ENCODE measurements at places on chromosomes 7 and 10. TPM values are rescaled to one million over a fixed set of nuclear protein-coding genes. Genes with fewer than 3 reads are reported as not detected.

DNA sequence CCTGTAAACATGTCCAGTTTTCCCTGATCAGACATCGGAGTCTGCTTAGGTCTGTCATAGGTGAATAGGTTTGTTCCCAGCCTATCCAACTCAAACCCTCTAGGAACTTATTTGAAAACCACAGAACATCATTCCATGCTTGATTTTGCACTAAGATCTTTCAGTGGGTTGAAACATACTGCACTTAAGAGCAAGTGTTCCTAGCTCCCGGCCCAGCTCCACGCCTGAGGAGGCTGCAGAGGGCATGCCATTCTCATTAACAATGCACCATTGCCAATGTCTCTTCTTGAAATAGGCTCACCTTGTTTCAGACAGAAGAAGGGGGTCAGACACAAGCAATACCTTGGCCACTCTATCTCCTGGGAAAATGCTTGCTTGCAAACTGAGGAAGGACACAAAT, 78.0 kb upstream of the EGR2 start:
- H3K36me3 ChIP-seq = no peaks in the 10 kb centered on the region
- peaks cover 9% of the 10 kb centered on the region for H3K27me3 ChIP-seq
- no peak for DNase-seq
- no peak overlapping the region for H3K4me3 ChIP-seq
- H3K27ac ChIP-seq = no peak overlapping the region

GRCh38 chr10:101564490-101564991, 23.5 kb downstream of the POLL start:
- H3K27ac ChIP-seq = no peak overlapping the region
- peaks cover 10% of the 10 kb centered on the region for H3K4me1 ChIP-seq
- DNase-seq = no peak
- no peak overlapping the region for H3K4me3 ChIP-seq

DNA sequence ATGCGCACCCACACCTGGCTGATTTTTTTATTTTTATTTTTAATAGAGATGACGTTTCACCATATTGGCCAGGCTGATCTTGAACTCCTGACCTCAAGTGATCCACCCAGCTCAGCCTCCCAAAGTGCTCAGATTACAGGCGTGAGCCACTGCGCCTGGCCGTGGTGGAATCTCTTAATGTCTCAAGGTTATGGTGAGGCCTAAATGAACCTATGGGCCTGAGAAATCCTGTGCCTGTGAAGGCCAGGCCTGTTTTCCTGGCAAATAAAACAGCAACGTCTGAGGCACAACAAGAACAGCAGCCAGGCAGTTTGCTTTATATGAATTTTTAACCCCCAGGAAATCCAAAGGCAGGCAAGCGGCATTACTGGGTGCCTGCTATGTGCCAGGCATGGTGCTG, 297.5 kb upstream of the ZMIZ1 start:
- no peaks in the 10 kb centered on the region for H3K36me3 ChIP-seq
- no peaks in the 10 kb centered on the region for H3K27me3 ChIP-seq
- no peaks in the 10 kb centered on the region for H3K4me1 ChIP-seq
- no peak overlapping the region for H3K4me3 ChIP-seq

- peaks cover 10% of the 10 kb centered on the region for H3K4me1 ChIP-seq
- DNase-seq = no peak
- no peak overlapping the region for H3K27ac ChIP-seq
- H3K36me3 ChIP-seq = peaks cover 4% of the 10 kb centered on the region
- no peak overlapping the region for H3K4me3 ChIP-seq
These were observed 6.2 kb upstream of the CH25H start for GRCh38 chr10:89213191-89213808.

DNA sequence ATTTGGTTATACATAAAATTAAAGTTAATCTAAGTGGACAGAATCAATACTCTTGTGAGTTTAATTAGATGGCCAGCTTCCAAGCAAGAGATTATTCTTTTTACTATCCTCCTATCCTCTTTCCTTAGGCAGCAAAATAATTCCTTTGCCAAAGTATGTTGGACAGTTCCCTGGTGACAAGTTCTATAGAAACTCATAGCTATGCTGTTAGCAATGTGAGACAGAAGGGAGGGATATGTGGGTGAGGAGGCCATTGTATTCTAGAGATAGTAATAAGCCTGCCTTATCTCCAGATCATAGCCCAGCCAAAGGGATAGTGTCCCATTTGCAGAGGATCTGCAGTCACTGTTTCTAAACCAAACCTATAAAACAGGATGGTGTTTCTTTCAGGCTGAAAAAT, 181.6 kb upstream of the HDAC9 start:
- H3K27ac ChIP-seq = no peak overlapping the region
- no peak for DNase-seq
- H3K4me3 ChIP-seq = no peak overlapping the region
- no peaks in the 10 kb centered on the region for H3K4me1 ChIP-seq
- peaks cover 4% of the 10 kb centered on the region for H3K27me3 ChIP-seq

- no peaks in the 10 kb centered on the region for H3K27me3 ChIP-seq
- H3K27ac ChIP-seq = no peak overlapping the region
These were observed 33.6 kb downstream of the GSAP start for GRCh38 chr7:77382532-77382931.

- H3K4me3 ChIP-seq = no peak overlapping the region
- no peak overlapping the region for H3K27ac ChIP-seq
- H3K4me1 ChIP-seq = peaks cover 4% of the 10 kb centered on the region
- peaks cover 5% of the 10 kb centered on the region for H3K27me3 ChIP-seq
- H3K36me3 ChIP-seq = no peaks in the 10 kb centered on the region
- peak; percentile 49 for DNase-seq
These were observed 114.0 kb upstream of the COBL start for GRCh38 chr7:51430480-51431086.

DNA sequence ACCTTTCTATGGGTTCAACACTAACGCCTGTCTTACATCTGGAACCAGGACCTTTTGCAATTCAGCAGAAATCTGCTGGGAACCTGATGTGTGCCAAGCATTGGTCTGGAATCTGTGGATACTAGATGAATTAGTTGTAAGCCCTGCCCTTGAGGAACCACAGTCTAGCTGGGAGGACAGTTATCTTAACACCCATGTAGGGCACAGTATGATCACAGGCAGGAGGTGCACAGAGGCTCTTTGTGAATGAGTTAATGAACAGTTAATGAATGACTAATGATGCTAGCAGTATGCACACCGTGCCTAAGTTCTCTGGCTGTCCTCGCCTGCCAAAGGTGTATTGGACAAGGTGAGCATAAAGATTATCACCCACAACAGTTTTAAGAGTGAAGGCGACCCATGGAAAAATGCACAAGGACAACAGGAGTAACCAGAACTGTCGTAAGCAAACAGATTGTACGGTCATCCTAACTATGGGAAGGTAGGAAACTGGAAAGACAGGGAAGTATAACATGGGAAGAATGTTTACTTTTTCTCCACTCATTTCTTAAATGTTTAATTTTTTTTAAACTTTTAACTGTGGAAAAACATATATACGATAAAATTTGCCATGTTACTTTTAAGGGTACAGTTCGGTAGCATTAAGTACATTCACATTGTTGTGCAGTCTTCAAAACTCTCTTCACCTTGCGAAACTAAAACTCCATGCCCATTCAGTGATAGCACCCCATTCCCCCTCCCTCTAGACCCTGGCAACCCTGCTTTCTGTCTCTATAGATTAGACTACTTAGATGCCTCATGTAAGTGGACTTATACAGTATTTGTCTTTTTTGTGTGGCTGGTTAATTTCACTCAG, 139.9 kb downstream of the CXCL12 start:
- DNase-seq = no peak
- H3K4me1 ChIP-seq = no peaks in the 10 kb centered on the region
- no peak overlapping the region for H3K27ac ChIP-seq
- no peaks in the 10 kb centered on the region for H3K36me3 ChIP-seq
- H3K27me3 ChIP-seq = peaks cover 3% of the 10 kb centered on the region
- no peak overlapping the region for H3K4me3 ChIP-seq

DNA sequence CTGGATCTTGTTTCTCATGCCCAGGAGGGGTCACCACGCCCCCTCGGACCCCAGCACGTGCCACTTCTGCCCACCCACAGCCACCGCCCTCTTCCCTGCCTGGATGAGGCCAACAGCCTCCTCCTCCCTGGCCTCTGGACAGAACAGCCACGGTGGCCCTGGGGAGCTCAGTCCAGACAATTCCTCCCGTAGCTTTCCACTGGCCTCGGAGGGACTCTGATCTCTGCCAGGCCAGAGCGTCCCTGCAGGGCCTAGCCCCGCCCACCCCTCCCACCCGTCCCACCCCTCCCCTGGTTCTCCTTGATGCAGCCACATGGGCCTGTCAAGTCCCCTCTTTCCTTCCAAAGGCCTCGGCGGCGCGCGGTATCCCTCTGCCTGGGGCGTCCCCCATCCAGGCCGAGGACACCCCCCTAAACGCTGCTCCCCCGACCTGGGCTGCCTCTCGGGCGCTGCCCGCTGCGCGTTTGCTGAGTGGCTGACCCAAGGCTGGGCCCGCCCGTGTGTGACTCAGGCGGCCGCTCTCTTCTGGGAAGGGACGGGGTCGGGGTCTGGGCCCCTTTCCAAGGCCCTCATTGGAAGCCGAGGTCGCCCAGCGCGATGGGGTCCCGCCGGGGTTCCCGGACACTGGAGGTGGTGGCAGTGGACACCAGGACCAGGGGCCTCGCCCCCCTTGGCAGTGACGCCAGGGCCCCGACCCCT, 557 bp downstream of the TMEM120A start:
- H3K27me3 ChIP-seq = no peaks in the 10 kb centered on the region
- H3K4me3 ChIP-seq = peak overlapping the region; percentile 64
- H3K27ac ChIP-seq = no peak overlapping the region
- no peak for DNase-seq
- peaks cover 7% of the 10 kb centered on the region for H3K36me3 ChIP-seq
- peaks cover 33% of the 10 kb centered on the region for H3K4me1 ChIP-seq

DNA sequence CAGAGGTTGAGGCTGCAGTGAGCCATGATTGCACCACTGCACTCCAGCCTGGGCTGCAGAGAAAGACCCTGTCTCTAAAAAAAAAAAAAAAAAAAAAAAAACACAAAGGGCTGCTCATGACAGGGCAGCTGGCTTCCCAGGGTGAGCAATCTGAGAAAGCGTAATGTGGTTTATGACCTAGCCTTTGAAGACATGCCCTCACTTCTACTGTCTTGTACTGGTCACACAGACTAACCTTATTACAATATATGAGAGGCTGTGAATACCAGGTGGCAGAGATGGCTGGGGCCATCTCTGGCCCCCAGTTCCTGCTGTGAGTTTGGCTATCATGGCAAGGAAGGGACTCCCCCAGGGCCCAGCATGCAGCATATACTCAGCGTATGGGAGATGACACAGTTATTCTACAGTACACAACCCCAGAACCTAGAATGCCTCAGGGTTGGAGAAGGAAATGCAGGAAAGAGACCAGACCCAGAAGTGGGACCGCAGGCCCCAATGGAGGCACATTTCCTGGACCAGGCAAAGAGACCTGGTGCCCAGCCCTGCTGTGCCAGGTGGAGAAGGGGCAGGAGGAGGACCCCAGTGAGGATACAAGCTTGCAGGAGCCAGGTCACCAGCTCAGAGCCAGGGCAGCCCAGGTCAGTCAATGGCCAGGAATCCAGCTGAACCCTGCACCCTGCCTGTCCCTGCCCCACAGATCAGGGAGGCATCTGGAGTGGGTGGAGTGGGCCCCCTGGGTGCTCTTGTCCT, 26.3 kb downstream of the NPTX2 start:
- DNase-seq = no peak
- no peaks in the 10 kb centered on the region for H3K36me3 ChIP-seq
- no peak overlapping the region for H3K4me3 ChIP-seq
- H3K4me1 ChIP-seq = no peaks in the 10 kb centered on the region
- peaks cover 2% of the 10 kb centered on the region for H3K27me3 ChIP-seq

Gene PAPOLB
- not detected for total RNA-seq

Gene VWDE
- 3.2 TPM for total RNA-seq

Gene NPTX2
- total RNA-seq = not detected

Gene AKR1B15
- not detected for total RNA-seq

Gene PDE6C
- total RNA-seq = not detected

Gene RNF148
- not detected for total RNA-seq

Gene FAM20C
- 0.80 TPM for total RNA-seq

Gene MMS19
- 86.8 TPM for total RNA-seq
